Pancreas (tissue), 10 donors: ENCODE measurements at places on chromosomes 7 and 10. TPM values are rescaled to one million over a fixed set of nuclear protein-coding genes. Genes with fewer than 3 reads are reported as not detected.

Gene PRKG1
- 4.9 TPM for total RNA-seq

Gene CDCA7L
- 18.1 TPM for total RNA-seq

Gene GPR85
- total RNA-seq = 0.23 TPM

Gene HYAL4
- total RNA-seq = not detected

Gene COL28A1
- total RNA-seq = 6.9 TPM

Gene ZNF853
- total RNA-seq = 5.7 TPM

DNA sequence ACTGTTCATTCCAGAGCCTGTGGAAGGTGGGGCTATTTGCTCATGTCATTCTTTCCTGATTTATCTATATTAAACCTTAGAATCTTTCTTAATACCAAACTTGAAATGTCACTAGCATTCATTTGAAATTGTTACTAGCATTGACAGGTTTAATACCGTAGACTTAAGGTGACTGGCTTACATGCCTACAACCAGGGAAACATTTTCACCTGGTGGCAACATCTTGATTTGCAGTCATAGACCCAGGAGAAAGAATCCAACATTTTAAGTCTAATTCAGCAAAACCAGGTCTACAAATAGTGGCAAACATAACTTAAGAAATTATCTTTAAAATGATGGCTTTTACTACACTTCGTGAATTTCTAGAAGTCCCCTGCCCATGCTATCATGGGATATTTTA lies 353.7 kb downstream of the HTR7 start:
- no peaks in the 10 kb centered on the region for H3K27me3 ChIP-seq
- no peak overlapping the region for H3K4me3 ChIP-seq
- H3K4me1 ChIP-seq = no peaks in the 10 kb centered on the region
- H3K27ac ChIP-seq = no peak overlapping the region

GRCh38 chr10:47318706-47319105 lies 3.5 kb upstream of the GDF2 start:
- H3K27ac ChIP-seq = no peak overlapping the region
- H3K4me3 ChIP-seq = no peak overlapping the region
- H3K4me1 ChIP-seq = no peaks in the 10 kb centered on the region
- H3K36me3 ChIP-seq = no peaks in the 10 kb centered on the region
- DNase-seq = no peak
- no peaks in the 10 kb centered on the region for H3K27me3 ChIP-seq

DNA sequence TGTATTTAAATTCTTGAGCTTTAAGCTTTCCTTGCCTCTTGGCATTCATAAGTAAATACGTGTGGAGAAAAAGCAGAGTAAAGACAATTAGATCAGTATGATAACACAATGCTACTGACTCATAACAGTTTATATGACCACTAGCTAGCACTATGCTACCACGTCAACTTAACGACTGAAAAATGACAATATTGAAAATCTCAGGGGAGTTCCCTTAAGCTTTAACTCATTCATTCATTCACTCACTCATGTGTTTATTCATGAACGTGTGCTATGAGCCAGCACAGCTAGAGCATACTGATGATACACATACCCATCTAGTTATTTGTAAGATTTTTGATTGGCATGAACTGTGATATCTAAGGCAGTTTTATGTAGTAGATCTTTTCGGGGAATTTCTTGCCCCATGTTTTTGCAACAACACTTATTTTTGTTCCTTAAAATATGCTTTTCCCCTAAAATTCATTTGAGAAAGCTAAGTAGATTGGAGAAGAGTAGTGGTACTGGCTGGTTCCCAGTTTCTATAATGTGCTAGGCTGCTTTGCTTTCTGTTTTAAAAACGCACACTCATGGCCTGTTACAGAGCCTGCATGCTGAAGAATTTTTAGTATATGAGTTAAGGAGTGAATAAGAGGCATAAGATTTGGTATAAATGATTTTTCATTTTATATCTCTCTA lies 57.4 kb upstream of the ACBD5 start:
- no peak for DNase-seq
- no peaks in the 10 kb centered on the region for H3K36me3 ChIP-seq
- H3K4me3 ChIP-seq = no peak overlapping the region
- H3K4me1 ChIP-seq = no peaks in the 10 kb centered on the region
- H3K27me3 ChIP-seq = no peaks in the 10 kb centered on the region

GRCh38 chr10:124124123-124124768 lies 30.8 kb upstream of the CHST15 start:
- H3K4me1 ChIP-seq = no peaks in the 10 kb centered on the region
- no peak for DNase-seq
- H3K36me3 ChIP-seq = no peaks in the 10 kb centered on the region
- H3K27ac ChIP-seq = no peak overlapping the region
- no peaks in the 10 kb centered on the region for H3K27me3 ChIP-seq

DNA sequence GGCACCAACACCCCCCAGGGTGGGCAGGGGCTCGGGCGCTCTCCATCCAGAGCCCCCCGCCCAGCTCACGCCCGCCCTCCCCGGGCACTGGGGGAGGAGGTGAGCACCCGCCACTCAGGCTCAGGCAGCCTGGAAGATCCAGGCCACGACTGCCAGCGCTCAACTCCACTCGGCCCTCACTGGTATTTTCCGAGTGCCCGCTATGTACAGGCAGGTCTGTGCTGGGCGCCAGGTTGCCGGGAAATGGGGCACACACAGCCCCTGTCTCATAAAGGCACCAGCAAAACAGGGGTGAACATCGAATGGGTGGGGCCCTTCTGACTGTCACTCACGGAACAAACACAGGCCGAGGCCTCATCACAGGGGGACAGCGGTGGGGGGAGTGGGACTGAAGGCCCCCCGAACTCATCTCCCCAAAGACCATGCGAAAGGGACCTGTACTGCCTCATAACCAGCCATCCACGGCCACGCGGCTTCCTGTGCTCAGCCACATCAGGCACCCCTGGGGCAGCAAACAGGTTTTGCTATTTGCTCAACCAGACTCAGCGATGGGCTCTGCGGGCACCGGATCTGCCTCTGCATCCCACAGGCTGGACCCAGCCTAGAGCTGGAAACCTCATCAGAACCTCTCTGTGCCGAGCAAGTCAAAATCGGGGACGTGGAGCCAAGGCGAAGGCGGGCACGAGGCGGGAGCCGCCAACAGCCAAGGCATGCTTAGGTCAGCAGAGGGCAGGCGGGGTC lies 98.7 kb upstream of the DNAAF5 start:
- no peak overlapping the region for H3K4me3 ChIP-seq
- H3K4me1 ChIP-seq = no peaks in the 10 kb centered on the region
- H3K27ac ChIP-seq = no peak overlapping the region
- peak; percentile 58 for DNase-seq

DNA sequence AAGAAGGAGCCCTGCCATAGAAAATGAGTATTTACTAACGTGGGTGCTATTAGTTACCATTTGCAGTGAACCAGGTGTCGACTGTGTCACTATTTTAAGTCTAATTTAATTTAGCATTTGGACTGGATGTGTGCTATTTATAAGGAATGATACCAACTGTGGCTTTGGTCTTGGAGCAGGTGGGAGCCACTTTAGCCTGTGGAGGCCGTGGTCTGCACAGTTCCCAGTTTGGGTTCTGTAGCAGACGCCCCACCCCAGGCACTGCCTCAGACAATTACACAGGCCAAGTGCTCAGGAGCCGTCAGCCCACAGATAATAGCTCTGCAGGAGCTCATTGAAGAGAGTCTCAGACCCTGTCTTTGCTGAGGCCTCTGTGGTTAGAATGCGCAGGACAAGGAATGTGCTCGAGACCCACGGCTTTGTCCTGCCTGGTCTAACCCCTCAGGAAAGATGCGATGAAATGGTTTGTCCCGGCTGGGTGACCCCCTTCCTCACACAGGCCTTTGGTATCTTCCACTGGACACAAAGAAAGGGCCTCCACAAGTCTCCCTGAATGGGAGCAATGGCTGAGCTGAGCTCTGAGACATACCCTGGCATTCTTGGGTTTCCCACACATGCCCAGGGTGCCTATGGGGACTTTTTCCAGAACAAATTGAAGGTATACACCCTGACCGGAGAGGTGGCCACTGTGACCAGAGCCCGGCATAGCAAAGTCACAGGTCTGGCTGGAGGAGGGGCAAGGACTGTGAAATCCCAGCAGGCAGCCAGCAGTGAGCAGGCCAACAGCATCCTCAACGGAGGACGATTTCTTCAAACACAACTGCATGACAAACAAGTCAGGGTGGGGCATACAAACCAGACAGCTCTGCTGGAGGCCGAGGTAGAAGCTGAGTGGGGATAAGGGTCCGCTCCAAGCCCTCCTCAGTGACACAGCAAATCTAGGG lies 251.2 kb downstream of the ARHGAP12 start:
- H3K4me1 ChIP-seq = no peaks in the 10 kb centered on the region
- H3K36me3 ChIP-seq = no peaks in the 10 kb centered on the region
- H3K4me3 ChIP-seq = no peak overlapping the region
- H3K27me3 ChIP-seq = no peaks in the 10 kb centered on the region

- H3K27ac ChIP-seq = no peak overlapping the region
- no peaks in the 10 kb centered on the region for H3K27me3 ChIP-seq
- DNase-seq = no peak
These were observed 507.3 kb upstream of the AUTS2 start for GRCh38 chr7:69090936-69091335.

GRCh38 chr10:48523820-48524758 lies 80.8 kb downstream of the ARHGAP22 start:
- H3K36me3 ChIP-seq = no peaks in the 10 kb centered on the region
- H3K27ac ChIP-seq = no peak overlapping the region
- DNase-seq = peak; percentile 77
- H3K4me3 ChIP-seq = peak overlapping the region; percentile 50
- no peaks in the 10 kb centered on the region for H3K4me1 ChIP-seq

DNA sequence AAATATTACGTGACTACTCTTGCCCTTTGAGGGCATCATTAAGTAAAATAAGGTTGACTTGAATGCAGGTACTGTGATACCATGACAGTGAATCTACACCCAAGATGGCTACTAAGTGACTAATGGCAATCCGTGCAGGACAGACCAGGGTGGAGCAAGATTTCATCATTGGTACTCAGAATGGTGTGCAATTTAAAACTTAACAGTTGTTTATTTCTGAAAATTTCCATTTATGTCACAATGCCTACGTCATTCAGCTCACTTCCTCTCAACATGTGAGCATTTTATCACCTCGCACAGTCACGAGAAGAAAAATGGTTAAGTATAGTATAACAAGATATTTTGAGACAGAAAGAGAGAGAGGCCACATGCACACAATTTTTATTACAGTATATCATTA lies 50.3 kb upstream of the MET start:
- peaks cover 3% of the 10 kb centered on the region for H3K4me1 ChIP-seq
- no peak for DNase-seq
- H3K27me3 ChIP-seq = no peaks in the 10 kb centered on the region

DNA sequence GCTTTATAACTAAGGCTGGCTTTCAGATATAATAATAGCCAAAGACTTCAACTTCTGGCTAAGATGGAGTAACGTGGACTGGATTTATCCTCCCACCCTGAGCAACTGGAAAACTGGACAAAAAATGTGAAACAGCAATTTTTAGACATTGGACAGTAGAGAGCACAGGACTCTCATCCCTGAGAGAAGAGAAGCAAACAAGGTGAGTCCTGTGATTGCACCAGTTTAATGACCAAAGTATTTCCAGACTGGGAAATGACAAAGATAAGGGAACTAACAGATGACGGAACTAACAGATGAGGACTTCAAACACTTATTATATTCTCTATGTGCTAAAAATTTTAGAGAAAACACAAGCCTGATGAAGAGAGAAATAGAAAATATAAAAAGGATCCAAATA lies 175.7 kb upstream of the SLC25A13 start:
- no peak overlapping the region for H3K4me3 ChIP-seq
- no peak overlapping the region for H3K27ac ChIP-seq
